Sigmoid colon (tissue), 7 donors: ENCODE measurements at places on chromosomes 12 and 14.
A peak's percentile ranks its signal among the peaks of the same experiment; 100 is the strongest.

DNA sequence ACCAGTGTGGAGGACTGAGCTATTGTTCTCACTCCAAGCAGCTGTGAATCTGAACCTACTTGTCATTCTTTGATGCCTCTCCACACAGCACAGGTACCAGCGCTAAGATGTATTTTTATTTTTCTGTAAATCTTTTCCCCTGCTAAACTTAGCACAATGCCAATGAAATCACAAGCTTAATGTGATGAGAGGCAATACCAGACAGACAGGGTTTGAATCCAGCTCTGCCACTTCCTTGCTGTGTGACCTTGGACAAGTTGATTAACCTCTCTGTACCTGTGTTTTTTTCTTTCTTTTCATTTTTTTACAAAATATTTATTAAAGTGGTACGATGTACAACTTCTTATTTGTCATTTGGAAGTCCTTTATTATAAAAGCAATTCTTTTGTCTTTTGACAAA lies 757.6 kb downstream of the MED13L start:
- no peak for DNase-seq

GRCh38 chr12:49792181-49792970 lies 35.8 kb downstream of the NCKAP5L start:
- peak; percentile 64 for DNase-seq

- no peak for DNase-seq
Observed at GRCh38 chr12:65318186-65318685, 39.8 kb downstream of the MSRB3 start.

DNA sequence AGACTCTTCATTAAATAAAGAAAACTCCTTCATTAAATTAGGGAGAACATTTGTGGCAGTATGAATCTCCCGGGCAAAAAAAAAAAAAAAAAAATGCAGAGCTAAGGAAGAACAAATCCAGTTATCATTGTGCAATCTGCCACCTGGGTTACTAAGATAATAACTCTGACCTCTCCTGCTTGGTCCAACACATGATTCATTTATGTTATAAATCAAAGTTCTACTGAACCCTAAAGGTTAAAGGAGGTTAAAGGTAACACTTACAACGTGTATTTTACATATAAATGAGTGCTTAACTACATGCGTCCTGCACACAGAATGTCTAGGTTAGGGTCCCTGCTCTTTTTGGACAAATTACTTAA lies 4.2 kb downstream of the TGFB3 start:
- DNase-seq: no peak
